Activated gamma-delta T cell (primary cell): ENCODE measurements at places on chromosomes 16 and 17.

DNA sequence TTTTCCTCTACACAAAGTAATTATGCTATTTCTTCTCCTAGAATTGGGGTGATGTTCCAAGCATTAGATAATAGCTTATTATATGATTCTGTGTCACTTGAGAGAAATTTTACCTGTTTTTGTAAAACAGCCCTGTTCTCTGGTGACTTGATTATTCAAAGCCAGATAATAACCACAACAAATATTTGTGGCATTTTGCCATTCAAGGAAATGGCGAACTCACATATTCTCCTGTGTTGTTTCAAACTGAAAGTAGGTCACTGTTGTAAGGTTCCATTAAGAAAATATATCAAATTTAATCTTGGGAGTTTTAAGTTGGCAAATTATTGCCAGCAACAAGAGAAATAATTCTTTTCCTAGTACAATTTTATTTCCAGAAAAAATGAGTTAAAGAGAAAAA, 124.8 kb downstream of the STXBP4 start:
- no peak for DNase-seq

DNA sequence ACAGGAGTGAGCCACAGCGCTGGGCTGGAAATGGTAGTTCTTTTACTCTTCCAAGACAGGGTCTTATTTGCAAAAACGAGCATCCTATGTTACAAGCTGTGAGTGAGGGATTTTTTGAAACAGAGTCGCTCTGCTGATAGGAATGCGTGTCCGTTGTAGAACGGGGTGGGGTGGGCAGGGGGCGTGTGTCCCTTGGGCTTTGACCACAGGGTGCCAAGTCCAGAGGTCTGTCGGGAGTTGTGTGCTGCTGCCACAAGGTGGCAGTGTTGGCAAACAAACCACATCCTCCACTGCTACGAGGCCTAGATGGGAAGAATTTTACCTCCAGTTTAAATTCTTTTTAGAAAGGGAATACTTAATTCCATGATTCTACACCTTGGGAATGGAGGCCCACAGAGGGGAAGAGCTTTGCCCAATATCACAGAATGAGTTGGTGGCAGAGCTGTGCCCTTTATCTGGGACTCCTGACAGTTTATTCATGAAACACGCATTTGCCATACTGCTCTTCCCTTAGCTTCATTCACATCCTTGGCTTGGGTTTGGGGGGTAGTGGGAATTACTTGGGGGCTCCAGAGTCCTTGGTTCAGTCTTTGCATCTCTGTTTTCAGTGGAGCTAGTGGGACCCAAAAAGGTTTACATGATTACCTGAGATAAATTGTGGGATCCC, 30.6 kb upstream of the ETV4 start:
- no peak for DNase-seq

- DNase-seq = no peak
Measured at GRCh38 chr17:50609380-50610074, 25.2 kb upstream of the ABCC3 start.

GRCh38 chr16:70661918-70662641, 15.7 kb downstream of the IL34 start:
- no peak for DNase-seq

- DNase-seq = no peak
Measured at GRCh38 chr16:73232555-73233328, 184.8 kb upstream of the ZFHX3 start.

- DNase-seq = no peak
Measured at GRCh38 chr17:81037026-81037797, 2.3 kb downstream of the BAIAP2 start.

- DNase-seq = no peak
Measured at GRCh38 chr17:6100891-6101500, 30.8 kb downstream of the WSCD1 start.
